ENCODE measurements at places on chromosomes 5 and 9.

DNA sequence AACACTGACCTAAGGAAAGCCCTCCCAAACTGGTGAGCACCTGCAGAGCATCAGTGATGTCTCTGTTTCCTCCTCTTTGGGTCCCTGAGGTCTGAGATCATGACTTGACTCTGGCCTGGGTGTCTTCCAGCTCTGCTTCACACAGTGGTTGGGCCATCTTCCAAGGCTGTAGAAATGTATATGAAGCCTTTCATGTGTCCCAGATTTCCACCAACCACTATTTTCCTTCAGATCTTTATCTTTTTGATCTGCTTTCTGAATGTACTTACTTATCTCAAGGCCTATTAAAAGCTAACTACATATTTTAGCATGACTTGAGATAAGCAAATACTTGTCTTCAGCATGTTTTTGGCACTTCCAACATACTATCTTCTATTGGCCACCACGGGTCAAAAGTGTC lies 47.1 kb downstream of the PRELID2 start:
- DNase-seq: peak; percentile 8

DNA sequence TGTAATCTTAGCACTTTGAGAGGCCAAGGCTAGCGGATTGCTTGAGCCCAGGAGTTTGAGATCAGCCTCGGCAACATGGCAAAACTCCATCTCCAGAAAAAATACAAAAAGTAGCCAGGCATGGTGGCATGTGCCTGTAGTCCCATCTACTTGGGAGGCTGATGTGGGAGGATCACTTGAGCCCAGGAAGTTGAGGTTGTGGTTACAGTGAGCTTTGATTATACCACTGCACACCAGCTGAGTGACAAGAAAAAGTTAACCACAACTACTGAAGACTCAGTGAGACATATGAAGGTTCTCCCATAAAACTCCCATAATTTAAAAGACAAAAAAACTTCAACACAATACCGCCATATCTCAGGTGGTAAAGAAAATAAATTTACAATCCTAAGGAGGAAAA lies 98.0 kb downstream of the NR6A1 start:
- no peak for DNase-seq

GRCh38 chr5:31531543-31531887 lies 378 bp downstream of the DROSHA start:
- DNase-seq: peak; percentile 12

DNA sequence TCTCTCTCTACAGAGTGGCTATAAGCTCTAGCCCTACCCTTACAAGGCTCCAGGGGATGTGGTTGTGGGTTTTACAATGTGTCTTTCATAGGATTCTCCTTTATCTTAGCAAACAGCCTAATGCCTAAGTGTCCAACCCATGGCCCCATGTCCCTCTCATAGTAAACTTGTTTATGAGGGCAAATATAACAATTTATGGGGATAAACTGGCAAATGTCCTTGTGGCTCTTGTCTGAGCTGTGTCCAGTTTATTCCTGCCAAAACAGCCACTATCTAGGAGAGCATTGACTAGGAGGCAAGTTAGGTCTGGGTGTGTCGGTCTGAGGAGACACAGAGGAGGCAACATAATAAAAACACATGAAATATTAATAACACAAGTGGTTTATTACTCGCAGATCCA lies 335.1 kb downstream of the IZUMO3 start:
- DNase-seq: no peak

- no peak for DNase-seq
Measured at GRCh38 chr5:181186986-181187499, 18.0 kb downstream of the TRIM7 start.

DNA sequence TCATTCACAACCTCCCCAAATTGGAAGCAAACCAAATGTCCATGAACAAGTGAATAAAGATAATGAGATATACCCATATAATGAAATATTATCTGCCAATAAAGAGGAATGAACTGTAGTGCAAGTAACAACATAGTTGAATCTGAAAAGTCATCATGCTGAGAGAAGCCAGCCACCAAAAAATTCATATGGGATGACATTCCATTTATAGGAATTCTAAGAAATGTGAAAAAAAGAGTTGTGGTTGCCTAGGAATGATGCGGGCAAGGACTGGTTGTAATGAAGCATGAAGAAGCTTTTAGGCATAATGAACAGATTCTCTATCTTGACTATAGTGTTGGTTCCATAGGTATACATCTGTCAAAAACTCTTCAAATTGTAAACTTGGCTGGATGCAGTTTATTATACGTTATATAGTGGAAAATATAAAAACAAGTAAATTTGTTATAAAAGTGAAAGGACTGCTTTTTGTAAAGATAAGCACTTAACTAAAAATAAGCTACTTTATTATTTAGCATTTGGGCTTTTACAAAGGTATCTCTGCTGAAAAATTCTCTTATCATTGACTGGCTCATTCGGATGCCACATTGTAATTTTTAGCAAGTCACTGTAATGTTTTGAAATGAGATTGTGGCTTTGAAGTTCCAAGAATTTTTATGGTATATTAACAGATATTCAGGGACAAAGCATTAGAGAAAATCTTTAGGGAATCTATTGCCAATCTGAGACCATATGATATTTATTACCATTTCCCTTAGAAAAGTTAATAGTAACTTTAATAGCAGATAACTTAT lies 21.2 kb upstream of the TTC23L start:
- DNase-seq: peak; percentile 64

- DNase-seq: no peak
Measured at GRCh38 chr9:135342206-135343130, 137.1 kb upstream of the PPP1R26 start.

DNA sequence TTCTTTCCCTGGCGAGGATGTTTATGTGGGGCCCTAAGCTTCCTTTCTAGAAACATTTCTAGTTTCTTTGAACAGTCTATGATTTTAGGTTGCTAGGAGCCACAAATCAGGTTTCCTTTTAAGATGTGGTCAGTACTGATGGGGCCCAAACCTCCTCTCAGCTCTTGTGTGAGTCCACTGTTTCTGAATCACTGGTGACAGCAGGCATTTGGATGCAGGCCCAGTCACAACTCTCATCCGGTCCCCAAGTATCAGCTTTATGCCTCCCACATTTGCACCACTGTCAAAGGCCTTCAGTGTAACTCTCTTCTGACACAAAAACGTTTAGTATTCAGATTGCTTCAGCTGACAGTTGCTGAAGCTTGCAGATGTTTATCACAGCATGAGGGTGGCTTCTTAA lies 7.8 kb downstream of the DMRT2 start:
- no peak for DNase-seq

GRCh38 chr5:99004960-99005359 lies 76.2 kb upstream of the CHD1 start:
- DNase-seq: no peak

- DNase-seq: no peak
Measured at GRCh38 chr5:133930813-133931090, 37.7 kb downstream of the C5orf15 start.

- DNase-seq: peak; percentile 29
Measured at GRCh38 chr5:18281947-18282581, 647.8 kb downstream of the TAF11L14 start.

DNA sequence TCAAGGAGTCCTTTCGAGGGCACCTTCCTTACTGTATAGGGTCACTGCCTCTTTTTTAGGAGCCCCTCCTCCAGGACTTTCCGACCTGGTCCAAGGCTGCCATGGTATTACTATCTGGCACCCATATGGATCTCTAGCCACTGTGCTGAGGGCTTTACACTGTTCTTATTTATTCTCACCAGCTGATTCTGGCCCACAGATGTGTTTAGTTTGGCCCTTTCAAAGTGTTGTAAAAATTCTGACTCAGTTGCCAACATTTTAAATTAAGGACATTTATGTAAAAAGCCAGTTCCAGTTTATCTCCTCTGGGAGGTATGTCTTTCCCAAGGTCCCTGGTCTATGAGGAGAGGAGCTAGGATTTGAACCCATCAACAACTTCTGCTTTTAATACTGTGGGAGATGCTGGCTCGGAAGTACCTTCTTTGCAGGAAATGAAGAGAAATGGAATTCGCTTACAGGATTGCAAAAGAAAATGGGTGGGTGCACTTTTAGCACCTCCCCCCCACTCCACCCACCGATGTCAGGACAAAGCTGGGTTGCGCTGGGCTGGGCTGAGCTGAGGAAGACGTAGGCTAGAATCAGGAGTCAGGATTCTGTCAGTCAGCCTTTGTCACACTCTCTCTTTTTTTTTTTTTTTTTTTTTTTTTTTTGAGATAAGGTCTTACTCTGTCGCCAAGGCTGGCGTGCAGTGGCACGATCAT lies 7.8 kb downstream of the JADE2 start:
- no peak for DNase-seq

DNA sequence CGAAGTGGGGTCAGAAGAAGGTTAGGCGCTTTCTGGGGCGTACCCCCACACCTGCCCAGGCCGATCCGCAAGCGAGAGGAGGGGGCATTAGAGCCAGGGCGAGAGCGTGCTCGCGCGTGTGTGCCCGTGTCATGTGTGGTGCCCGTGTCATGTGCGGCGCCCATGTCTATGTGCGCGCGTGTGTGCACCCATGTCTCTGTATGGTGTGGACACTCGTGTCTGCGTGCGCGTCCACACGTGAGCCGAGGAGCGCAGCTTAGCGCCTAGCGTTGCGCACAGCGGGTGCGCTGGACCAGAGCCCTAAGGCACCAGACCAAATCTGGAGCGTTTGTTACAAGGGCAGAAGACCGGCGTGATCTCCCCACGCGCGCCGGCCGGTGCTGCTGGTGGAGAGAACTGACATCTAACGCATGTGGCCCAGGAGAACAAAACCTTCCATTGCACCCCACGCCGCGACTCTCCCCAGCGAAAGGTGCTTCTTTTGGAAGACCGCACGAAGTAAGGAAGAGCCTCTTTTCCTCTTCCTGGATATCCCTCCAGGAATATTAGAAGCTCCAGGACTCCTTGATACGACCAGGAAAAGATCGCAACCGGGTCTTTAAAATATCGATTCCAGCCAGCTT lies 644 bp downstream of the NIM1K start:
- peak; percentile 50 for DNase-seq

DNA sequence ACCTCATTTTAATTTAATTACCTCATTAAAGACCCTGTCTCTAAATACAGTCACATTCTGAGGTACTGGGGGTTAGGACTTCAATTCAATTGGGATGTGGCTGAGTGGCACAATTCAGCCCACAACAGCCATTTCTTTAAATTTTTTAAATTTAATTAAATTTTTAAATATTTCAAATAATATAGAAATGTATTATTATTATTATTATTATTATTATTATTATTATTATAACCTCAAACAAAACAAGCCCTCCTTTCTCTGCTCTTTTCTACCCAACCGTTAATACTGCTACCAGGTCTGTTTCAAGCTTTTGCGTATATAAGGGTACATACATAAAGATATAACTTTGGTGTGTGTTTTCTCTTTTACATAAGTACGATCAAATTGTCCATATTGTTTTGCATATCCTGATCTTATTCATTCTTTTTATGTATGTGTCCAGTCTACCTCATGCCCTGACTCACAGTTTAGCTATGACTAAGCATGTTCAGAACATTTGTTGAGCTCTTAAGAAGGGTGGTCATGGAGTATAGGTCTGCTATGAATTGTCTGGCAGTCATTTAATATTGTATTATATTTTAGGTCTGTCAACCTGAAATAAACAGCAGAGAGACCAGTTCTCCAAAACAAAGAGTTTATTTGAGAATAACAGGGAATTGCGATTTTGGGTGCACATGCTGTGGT lies 16.1 kb upstream of the RAB14 start:
- peak; percentile 53 for DNase-seq

- DNase-seq: no peak
Measured at GRCh38 chr5:159564031-159564430, 233.7 kb upstream of the IL12B start.

DNA sequence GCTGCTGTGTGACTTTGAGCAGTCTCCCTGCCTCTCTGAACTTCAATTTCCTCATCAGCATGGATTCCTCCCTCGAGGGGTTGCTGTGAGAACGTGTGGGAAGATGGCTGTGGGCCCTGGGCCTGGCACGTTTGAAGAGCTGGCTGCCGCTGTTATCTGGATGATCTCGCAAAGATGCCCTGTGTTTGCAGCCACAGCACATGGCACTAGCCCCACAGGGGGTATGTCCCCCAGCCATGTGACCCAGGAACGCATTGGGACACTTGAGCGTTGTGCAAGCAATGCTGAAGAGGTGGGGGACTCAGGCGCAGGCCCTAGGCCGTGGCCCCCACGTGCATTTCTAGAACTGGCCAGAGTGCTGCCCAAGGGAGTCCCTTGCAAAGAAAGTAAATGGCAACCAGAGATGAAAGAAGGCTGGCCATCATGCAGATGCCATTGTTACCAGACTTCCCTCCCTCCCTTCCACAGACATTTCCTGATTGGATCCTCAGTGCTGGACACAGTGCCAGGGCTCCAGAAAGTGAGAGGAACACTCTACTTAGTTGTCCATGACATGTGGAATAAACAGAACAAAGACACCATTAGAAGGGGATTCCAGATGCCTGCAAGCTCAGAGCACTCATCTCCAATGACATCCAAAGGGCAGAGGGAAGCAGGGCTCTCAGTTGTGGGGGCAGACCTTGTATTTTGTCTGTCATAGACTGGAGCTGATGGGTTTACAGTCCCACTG lies 65.1 kb upstream of the NEURL1B start:
- no peak for DNase-seq

DNA sequence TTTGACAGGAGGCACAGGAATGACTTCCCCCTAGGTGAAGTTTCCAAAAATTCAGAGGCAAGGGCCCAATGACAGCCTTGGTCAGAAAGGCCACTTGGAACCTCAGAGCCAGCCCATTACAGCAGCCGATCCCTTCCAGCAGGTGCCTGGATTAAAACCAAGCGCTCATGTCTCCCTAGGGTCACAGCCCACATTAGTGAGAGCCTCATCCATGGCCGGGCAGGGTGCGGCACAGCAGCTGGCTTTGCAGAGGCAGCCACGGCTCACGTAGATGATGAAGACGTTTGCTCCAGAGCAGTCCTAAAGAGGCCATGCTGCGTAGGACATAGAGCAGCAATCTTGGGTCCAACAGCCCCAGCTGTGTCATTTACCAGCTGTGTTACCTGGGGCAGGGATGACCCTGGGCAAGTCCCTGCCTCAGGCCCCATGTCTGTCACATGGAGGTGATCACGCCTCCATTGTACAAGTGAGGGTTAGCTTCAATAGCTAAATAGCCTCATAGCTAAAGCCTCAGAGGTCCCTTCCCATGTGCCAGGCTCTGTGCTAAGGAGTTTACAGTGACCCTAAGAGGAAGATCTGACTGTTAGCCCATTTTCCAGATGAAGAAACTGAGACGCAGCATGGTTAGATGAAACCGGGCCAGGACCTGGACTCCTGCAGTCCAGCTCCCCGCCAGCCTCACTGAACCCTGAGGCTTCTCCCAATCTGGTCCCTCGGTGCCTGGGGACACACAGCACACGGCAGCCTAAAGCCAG lies 39.2 kb downstream of the NEK6 start:
- DNase-seq: no peak

GRCh38 chr5:135367076-135367475 lies 32.0 kb downstream of the MACROH2A1 start:
- no peak for DNase-seq

- no peak for DNase-seq
Measured at GRCh38 chr9:16652582-16652981, 217.9 kb downstream of the BNC2 start.

- no peak for DNase-seq
Measured at GRCh38 chr9:17832812-17833211, 253.9 kb downstream of the SH3GL2 start.

- no peak for DNase-seq
Measured at GRCh38 chr9:17328331-17328730, 193.5 kb downstream of the CNTLN start.

- no peak for DNase-seq
Measured at GRCh38 chr9:91182429-91183225, 179.1 kb downstream of the AUH start.

- peak; percentile 98 for DNase-seq
Measured at GRCh38 chr9:132647355-132647754, 22.4 kb downstream of the DDX31 start.

Data from EL (cell line).